ENCODE measurements at places on chromosomes 5 and 9. TPM values are rescaled to one million over a fixed set of nuclear protein-coding genes. Genes with fewer than 3 reads are reported as not detected.

- no peaks in the 10 kb centered on the region for H3K36me3 ChIP-seq
- no peak for DNase-seq
- H3K4me3 ChIP-seq, result no peak overlapping the region
- H3K27ac ChIP-seq, result no peak overlapping the region
- no peaks in the 10 kb centered on the region for H3K27me3 ChIP-seq
Observed at GRCh38 chr5:109063223-109063622, 315.5 kb downstream of the FER start.

DNA sequence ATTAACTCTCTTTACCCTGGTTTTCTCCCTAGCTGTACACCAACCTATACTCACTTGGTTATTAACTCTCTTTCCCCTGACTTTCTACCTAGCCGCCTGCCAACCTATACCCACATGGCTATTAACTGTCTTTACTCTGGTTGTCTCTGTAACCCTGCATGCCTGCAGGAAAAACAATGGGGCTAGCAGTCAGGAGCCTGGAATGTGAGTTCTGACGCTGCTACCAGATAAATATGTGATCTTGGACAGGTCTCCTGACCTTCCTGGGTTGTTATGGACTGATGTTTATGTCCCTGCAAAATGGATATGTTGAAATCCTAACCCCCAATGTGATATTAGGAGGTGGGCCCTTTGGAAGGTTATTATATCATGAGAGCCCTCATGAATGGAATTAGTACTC, 119.2 kb downstream of the SMARCA2 start:
- no peaks in the 10 kb centered on the region for H3K36me3 ChIP-seq
- H3K4me3 ChIP-seq, result no peak overlapping the region
- H3K27me3 ChIP-seq, result no peaks in the 10 kb centered on the region
- H3K4me1 ChIP-seq, result no peaks in the 10 kb centered on the region
- no peak for DNase-seq

The PSMB7 gene
- 216 TPM for total RNA-seq

- H3K36me3 ChIP-seq, result no peaks in the 10 kb centered on the region
- no peaks in the 10 kb centered on the region for H3K4me1 ChIP-seq
- no peaks in the 10 kb centered on the region for H3K27me3 ChIP-seq
- DNase-seq, result no peak
- no peak overlapping the region for H3K27ac ChIP-seq
- no peak overlapping the region for H3K4me3 ChIP-seq
Observed at GRCh38 chr5:6899221-6899620, 186.0 kb downstream of the TENT4A start.

The FAM221B gene
- not detected for total RNA-seq
